Fibroblast of skin of back (primary cell): ENCODE measurements at places on chromosomes 4 and X.

DNA sequence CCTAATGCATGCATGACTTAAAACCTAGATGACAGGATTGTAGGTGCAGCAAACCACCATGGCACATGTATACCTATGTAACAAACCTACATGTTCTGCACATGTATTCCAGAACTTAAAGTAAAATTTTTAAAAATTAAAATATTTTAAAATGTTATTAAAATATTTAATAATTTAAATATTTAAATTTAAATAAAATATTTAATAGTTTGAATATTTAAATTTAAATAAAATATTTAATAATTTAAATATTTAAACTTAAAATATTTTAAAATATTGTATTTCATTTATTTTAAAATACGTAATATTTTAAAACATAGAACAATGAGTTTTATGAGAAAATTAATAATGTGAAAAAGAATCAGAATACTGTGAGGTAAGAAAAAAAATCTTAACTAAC, 117.9 kb downstream of the SLC39A8 start:
- no peak for DNase-seq

DNA sequence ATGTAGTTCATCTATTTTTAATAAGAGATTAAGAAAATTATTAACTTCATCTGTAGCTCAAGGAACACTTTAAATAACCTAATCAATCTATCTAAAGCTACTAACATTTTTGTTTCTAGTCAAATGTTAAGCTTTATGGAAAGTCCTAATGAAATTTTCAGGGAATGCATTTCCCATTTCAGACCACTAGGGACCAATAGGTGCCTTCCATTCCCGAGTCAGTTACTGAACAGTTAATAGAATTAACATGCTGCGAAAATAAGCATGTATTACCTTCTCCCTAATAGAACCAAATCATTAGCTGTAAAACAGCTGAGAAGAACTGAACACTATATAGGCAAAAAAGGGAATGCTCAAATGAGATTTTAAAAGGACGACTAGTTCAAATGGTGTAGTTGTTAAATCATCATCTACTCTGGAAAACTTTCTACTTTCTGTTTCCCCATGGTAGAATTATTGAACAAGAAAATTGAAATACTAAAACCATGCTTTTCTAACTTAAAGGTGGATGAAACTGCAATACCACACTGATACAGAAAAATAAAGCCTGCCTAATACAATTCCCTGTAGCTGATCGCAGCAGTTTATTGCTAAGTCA, 22.5 kb downstream of the STX18 start:
- peak; percentile 16 for DNase-seq

- DNase-seq = no peak
Observed at GRCh38 chrX:111182997-111183396, 87.0 kb downstream of the PAK3 start.

DNA sequence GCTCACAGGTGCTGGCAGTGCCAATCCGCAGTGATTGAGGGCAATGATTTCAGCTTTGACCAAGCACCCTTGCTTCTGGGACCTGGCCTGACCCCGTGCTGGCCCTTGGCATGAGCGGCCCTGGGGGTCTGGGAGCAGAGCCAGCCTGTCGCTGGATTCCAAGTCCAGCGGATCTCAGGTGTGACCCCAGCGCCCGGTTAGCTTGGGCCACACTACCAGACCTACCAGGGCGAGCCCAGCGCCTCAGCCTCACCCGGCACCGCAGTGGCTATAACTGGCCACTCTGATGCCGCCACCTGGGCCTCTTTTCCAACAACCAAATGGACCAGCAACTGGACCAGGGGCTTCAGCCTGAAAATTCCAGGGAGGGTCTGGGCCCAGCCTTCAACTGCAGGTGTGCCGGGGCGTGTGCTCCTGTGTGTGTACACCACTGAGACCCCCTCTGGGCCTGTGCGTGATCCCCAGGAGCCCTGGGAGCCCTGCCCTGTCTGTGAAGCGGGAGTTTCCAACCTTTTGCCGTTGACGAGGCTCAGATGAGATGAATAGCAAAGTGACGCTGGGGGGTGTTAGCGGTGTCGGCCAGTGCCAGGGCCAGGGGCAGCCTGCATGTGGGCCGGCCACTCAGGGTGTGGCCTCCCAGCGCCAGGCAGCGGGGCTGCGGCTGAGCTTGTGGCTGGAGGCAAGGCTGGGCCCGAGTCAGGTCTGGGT, 658 bp downstream of the SH3TC1 start:
- DNase-seq = no peak

DNA sequence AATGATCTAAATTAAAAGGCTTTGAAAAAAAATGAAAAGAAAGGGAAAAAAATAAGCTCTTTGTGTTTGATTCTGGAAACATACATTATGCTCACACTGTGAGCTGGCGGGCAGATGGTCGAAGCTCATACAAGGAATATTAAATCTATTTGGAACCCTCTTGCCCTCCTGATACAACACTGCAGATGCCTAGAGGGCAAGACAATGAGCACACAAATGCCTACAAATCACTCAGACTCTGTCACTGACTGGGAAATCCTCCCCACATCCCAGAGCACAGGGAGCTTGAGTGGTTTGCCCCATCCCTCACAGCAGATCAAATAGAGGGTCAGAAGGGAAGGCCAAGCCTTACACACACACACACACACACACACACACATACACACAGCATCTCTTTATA, 320.4 kb downstream of the HNRNPD start:
- DNase-seq = no peak

DNA sequence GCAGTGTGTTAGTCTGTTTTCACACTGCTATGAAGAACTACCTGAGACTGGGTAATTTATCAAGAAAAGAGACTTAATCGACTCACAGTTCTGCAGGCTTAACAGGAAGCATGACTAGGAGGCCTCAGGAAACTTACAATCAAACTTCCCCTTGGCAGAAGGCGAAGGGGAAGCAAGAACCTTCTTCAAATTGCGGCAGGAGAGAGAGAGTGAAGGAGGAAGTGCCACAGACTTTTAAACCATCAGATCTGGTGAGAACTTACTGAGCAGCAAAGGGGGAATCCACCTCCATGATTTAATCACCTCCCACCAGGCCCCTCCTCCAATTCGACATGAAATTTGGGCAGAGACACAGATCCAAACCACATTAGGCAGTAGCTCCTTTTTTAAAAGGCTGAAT, 59.2 kb upstream of the LEF1 start:
- DNase-seq = no peak

DNA sequence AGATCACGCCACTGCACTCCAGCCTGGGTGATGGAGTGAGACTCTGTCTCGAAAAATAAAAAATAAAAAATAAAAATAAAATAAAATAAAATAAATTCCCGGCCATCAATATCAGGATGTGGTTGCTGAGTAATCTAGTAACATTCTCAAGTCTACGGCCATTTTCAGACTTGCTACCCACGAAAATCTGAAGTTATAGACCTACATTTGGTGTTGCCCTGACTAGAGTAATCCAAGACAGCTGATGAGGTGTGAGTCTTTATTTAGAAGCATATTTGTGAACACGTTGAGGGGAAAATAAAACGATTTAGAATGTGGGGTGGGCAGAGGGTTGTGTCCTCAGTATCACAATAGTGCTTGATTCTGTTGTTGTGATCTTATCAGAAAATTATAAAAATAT, 130.2 kb upstream of the MID1 start:
- no peak for DNase-seq

DNA sequence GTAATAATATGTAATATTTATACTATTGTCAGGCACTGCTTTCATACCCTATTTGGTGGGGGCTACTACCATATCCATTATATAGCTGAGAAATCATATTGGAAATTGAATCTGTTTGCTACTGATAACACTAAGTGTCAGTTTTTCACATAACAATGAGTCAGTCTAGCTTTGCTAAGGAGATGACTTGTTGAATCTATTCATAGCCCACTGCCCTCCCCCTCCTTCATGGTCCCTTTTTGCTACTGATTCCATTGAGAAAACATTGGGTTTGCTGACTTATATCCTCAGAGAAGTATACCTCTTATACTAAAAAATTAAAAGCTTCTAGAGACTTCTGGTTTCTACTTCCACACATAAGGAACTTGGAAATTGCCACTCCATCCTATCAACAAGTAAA, 1898.4 kb downstream of the STIM2 start:
- DNase-seq = peak; percentile 22

GRCh38 chr4:4574792-4575191, 32.9 kb upstream of the STX18 start:
- peak; percentile 84 for DNase-seq

GRCh38 chrX:38669428-38669827, 108.1 kb downstream of the TSPAN7 start:
- DNase-seq = no peak

- no peak for DNase-seq
Observed at GRCh38 chr4:40305328-40306170, 29.6 kb upstream of the CHRNA9 start.

DNA sequence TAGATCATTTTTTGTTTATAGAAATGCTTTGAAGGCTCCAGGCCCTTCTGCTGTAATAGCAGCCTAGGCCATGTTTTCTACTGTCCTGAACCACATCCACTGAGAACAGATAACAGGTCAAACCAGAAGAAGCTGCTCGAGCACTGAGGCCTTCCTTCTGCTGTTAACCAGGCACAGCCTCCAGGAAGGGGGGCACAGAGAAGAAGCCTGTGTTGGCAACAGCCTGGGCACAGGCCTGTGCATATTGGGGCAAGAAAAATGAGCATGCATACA, 37.4 kb upstream of the PDK3 start:
- no peak for DNase-seq

DNA sequence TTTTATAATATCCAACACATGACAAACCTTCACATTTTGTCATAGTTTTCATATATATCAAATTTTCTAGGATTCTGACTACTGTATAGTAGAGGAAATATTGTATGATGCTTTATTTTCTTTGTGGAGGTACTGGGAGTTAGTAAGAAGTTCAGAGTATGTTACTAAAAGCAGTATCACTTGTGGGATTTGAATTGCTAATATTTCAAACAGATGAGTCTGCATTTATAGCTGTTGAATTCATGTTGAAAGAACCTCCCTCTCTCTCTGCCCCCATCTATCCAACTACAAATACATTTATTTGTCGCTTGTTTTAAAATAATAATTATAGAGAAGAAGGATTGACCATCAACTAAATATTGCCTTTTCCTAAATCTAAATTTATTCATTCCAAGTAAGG, 29.8 kb upstream of the MAPK10 start:
- DNase-seq = no peak

GRCh38 chr4:138114434-138114833, 127.7 kb downstream of the SLC7A11 start:
- no peak for DNase-seq

- DNase-seq = no peak
Observed at GRCh38 chr4:76857074-76857409, 40.9 kb downstream of the SOWAHB start.

DNA sequence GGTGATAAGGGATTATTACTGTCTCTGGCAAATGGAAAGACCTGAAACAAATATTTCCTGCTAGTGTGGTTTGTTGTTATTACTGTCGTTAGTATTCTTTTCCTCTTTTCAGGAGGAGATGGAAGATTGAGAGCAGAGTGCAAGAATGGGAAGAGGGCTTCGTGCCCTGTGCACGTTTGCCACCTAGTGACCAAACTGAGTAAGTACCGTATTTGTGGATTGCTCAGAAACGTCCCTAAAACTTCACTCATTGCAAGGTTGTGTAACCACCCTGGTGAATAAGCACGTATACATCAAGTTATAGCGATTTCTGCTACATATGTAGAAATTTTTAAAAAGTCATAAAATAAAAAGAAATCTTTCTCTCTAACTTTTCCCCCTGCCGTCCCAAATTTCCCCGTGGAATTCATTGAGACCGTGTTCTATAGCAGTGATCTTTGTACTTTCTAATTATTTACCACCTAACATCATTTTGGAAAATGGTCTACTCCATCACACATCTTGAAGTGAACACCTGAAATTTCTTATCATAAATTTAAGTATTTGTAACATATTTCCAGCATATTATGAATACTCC, 24.3 kb downstream of the LINC00632 start:
- peak; percentile 42 for DNase-seq

- no peak for DNase-seq
Observed at GRCh38 chrX:112694062-112694461, 14.3 kb upstream of the LHFPL1 start.

DNA sequence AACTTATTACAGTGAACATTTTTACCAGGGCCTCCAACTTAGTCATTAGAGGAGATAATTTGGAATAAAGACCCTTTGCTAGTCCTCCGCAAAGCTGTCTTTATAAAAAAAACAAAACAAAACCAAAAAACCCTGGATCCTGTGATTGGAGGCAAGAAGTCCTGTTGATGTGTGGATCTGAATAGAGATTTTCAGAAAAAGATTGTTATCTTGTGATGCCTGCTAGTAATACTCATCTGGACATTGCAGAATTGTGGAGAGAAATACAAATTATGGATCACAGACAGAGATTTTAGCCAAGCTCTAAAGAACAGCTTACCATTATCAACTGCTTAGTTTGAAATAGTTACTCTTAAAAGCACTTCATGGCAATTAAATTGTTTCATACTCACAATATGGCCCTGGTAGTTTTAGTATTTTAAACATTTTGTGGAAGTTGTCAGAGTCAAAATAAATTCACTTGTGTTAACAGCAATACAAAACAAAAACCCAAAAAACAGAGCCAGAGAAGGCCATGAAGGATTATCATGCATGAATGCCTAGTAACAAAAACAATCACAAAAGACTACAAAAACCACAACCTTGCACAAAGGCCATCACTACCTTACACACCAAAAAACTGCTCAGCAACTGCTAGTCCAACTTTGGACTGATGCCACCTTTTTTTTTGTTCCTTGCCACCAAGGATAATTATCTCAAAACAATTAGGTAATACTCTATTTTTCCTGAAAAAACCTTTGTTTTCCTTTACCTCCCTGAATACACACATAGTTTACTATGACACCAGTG, 514.5 kb upstream of the SLIT2 start:
- DNase-seq = no peak

GRCh38 chr4:134401798-134402197, 200.2 kb upstream of the PABPC4L start:
- no peak for DNase-seq

DNA sequence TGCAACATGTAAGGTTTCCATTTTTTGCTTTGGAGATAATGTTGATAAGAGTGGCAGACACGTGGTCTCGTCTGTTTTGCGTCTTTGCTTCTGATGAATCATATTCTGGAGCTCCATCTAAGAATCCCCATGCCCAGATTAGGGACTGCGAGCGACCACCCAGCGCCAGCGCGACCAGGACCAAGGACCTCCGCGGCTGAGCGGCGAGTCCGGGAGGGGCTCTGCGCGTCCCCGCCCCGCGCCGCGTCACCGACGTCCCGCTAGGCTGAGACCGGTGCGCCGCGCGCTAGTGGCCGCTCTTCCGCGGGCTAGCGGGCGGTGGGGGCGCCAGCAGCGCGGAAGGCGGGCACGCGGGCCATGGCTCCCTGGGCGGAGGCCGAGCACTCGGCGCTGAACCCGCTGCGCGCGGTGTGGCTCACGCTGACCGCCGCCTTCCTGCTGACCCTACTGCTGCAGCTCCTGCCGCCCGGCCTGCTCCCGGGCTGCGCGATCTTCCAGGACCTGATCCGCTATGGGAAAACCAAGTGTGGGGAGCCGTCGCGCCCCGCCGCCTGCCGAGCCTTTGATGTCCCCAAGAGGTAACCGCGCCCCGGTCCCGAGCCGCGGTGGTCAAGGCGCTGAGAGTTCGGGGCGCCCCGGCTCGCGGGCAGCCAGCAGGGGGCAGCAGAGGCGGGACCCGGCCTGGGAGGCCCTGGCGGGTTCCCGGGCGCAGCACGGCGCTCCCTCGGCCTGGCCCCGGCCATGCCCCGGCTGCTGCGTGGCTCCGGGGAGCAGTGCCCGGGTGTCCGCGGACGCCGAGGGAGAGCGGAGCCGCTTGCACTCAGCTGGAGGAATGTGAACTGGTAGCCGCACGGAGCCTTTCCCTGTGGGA, at the start of gene SRD5A3:
Gene SRD5A3 (plus strand): TSS at position 263 of the 871 bp plus-strand sequence. CDS start 95 bp downstream, at position 358.
- peak; percentile 83 for DNase-seq
